Diencephalon (tissue), 1 donor: ENCODE measurements at places on chromosomes 1 and 21. TPM values are rescaled to one million over a fixed set of nuclear protein-coding genes. Genes with fewer than 3 reads are reported as not detected.

The FRRS1 gene
- 3.7 TPM for total RNA-seq

The FOXD3 gene
- not detected for total RNA-seq

The LAD1 gene
- 0.23 TPM for total RNA-seq

The AGRN gene
- total RNA-seq, result 120 TPM

The SH2D2A gene
- total RNA-seq, result not detected

The CSDE1 gene
- 522 TPM for total RNA-seq

The SLC9C2 gene
- 4.8 TPM for total RNA-seq

The TEX38 gene
- total RNA-seq, result not detected

The RGS13 gene
- total RNA-seq, result 1.2 TPM

The AMY1C gene
- not detected for total RNA-seq
